SK-N-SH (cell line): ENCODE measurements at places on chromosomes 1 and 21.

- DNase-seq = no peak
Observed at GRCh38 chr1:180981596-180982387, 40.9 kb downstream of the STX6 start.

GRCh38 chr1:170664828-170665612 is 1.1 kb downstream of the PRRX1 start:
- DNase-seq = peak; percentile 64

- no peak for DNase-seq
Observed at GRCh38 chr1:89887270-89887669, 66.4 kb downstream of the LRRC8D start.

DNA sequence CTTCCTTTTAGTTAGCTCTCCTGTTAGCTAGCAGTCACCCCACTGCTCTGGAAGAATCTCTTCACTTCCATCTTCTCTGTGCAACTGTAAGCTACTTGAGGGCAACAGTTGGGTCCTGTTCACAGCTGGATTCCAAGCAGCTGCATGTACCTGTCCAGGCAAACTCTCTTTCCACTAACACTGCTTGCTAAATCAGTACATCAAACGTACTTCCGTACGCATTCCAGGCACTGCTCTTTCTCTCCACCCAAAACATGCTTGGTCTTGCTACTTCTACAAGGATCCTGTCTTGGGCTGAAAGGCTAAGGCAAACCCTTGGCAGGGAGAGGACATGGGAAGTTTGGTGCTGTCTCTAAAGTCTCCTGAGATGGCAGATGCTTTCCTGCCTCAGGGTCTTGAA is 139.2 kb upstream of the CACNA1E start:
- no peak for DNase-seq

- DNase-seq = peak; percentile 57
Observed at GRCh38 chr1:212967801-212968200, 17.5 kb downstream of the VASH2 start.
